ENCODE measurements at places on chromosomes 16 and 17.

DNA sequence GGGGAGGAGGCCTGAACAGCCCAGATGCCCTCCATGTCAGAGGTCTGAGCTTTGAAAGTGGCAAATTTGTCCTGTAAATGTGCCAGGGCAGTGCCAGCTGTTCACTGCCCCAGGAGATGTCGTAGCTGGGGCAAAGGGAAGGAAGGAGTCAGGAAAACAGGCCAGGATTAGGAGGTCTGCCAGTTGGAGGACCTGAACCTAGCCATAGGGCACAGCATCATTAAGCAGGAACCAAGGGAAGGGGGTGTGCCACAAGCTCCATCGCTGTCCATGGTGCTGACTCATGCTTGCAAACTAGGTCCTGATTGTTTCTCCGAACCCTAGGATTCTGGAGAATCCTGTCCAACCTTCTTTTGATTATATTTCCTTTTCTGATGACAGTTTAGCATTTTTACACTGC lies 124.2 kb downstream of the TMEM132E start:
- DNase-seq, result no peak

DNA sequence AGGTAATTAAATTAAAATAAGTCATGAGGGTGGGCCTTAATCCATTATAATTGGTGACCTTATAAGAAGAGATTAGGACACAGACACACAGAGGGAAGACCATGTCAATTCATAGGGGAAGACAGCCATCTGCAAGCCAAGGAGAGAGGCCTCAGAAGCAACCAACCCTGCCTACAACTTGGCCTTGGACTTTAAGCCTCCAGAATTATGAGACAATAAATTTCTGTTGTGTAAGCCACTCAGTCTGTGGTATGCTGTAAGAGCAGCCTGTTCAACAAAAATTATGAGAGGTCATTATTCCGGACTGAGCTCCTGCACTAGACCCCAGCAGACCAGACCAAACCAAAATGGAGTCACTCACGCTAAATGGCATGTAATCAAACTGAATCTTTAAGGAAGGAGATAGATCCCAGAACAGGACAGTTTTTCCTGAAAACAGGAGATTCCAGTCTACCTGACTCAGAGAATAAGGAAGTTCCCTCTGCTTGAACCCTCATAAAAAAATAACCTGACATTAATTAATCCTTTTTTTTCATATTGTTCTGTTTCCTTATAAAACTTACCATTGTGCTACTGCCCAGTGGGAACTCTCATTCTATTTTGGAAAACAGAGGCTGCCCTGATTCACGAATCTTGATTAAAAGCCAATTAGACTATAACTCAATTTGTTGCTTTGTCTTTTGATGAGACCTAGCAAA lies 74.3 kb downstream of the DNAH3 start:
- DNase-seq, result no peak

DNA sequence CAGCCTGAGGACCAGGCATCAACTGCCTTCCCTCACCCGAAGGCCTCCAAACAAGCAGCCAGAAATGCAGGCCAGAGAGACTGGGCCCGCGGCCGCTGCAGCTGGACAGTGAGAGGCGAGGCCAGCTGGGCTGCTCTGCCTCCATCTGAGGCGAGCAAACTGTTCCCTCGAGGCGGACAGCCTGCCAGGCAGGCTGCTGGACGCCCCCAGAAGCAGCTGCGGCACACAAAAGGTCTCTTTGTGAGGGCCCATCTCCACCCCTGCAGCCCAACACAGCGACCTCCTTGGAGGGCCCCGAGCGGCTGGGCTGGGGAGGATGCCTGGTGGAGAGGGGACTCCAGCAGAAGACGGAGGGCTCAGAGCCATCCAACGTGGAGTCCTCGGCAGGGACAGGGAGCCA lies 4.7 kb downstream of the CORO7 start:
- no peak for DNase-seq

DNA sequence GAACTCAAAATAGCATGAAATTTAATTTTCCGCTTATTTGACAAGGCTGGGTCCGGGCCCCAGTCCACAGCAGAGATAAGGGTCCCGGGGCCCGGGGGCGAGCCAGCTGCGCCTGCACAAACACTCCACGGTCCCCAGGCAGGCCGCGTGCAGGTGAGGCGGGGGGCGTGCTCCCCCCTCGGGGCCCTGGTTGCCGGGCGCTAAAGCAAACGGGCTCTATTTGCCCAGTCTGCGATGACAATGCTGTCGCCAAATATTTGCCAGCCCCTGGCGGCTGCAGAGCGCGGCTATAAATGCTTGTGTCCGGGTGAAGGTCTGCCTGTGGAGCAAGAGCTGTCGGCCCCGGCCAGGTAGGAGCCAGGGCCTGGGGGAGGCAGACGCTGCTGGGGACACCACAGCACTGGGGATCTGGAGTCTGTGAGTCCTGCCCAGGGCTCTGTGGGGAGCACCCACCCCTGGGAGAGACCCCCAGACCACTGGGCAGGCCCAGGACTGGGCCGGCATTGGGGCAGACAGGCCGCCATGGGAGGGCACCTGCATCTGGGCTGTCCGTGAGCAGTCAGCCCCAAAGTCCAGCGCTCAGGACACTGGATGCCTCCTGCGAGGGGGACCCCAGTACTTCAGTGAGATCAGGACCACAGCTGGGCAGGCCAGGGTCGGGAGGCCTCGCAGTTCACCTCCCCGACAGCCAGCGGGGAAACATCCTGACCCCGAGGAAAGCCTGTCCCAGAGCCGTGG lies at the start of gene PERCC1:
Gene PERCC1 (plus strand): TSS at position 320 of the 738 bp plus-strand sequence. CDS start 1,516 bp downstream, outside the sequence.
- no peak for DNase-seq

DNA sequence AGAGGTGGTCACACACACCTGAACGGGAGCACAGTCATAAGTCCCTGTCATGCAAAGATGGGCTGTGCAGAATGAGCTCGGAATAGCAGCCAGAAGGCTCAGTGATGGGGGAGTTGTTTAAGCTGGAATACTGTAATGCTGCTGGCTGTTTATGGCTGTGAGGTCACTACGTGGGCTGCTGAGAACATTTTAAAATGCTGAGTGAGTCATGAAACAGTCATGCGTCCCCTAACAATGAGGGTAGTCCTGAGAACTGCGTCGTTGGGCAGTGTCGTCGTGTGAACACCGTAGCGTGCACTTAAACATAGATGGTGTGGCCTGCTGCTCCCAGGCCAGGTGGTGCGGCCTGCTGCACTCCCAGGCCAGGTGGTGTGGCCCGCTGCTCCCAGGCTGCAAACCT lies 39.7 kb downstream of the TBCD start:
- DNase-seq, result peak; percentile 56

GRCh38 chr16:87560428-87561199 lies 41.7 kb upstream of the JPH3 start:
- DNase-seq, result no peak

- no peak for DNase-seq
Observed at GRCh38 chr16:89187770-89188392, 12.5 kb downstream of the SLC22A31 start.

GRCh38 chr17:77327181-77327565 lies 186.4 kb downstream of the SEC14L1 start:
- DNase-seq, result no peak
